ENCODE measurements at places on chromosomes 4 and X.

GRCh38 chr4:139144161-139144859 is 32.7 kb downstream of the ELF2 start:
- DNase-seq, result no peak

GRCh38 chr4:77692847-77693432 is 87.3 kb downstream of the CXCL13 start:
- no peak for DNase-seq

DNA sequence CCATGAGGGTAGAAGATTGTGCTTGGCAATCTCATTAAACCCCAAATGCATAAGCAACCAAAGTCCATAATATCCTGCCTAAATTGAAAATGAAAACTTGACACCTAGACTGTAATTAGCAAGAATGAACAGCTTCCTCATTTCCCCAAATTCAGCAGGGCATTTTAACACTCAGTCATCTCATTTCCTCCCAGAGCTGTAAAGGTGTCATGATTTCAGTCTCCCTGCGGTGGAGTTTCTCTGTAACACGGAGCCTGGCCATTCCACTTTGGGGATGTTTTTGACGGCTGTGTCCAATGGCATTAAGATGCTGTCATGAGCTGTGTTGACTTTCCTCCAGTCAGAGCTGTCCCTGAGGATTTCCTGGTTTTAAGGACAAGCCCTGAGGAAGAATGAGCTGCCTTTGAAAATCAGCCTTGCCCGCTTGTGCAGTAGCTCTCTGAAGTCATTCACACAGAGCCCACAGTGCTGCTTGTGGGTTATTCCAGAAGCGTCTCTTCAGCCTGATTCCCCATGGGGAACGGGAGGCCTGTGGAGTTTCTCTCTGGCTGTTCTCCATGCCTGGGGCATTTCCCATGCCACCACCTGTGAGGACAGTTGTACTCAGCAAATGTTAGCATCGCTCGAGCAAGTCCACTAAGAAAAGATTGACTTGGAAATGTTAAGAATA is 187.0 kb downstream of the MID1 start:
- DNase-seq, result no peak

GRCh38 chr4:115117651-115118050 is 4.2 kb upstream of the NDST4 start:
- no peak for DNase-seq

DNA sequence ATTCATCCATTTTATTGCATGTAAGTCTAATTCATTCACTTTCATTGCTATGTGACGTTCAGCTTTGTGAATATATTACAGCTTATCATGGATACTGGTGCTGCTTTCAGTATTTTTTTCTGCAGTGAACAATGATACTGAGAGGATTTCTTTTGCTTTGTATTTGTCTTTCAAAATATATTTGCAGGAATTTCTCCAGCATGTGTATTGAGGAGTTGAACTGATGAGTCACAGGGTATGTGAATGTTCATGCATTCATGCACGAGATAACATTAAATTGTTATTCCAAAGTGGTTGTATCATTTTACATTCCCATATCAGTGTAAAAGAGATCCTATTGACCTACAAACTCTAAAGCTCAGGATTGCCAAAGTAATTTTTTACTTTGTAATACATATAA is 283.8 kb upstream of the ARSJ start:
- no peak for DNase-seq

Data from CD4-positive, alpha-beta T cell treated with Interleukin-4 for 1 hour (primary cell).